Activated CD4-positive, alpha-beta T cell treated with anti-CD3 and anti-CD28 coated beads, Interleukin-2, amount 10 ng/mL, durations not matched to agents 24 days and 14 days (primary cell): ENCODE measurements at places on chromosomes 6 and 20. TPM values are rescaled to one million over a fixed set of nuclear protein-coding genes. Genes with fewer than 3 reads are reported as not detected.

GRCh38 chr20:38751360-38751976 is 3.2 kb downstream of the ACTR5 start:
- peak; percentile 79 for DNase-seq
- H3K4me1 ChIP-seq, result peaks cover 26% of the 10 kb centered on the region
- no peak overlapping the region for H3K4me3 ChIP-seq
- H3K27ac ChIP-seq, result no peak overlapping the region
- peaks cover 3% of the 10 kb centered on the region for H3K27me3 ChIP-seq

GRCh38 chr6:13709689-13710551 is 1.7 kb downstream of the RANBP9 start:
- peaks cover 10% of the 10 kb centered on the region for H3K36me3 ChIP-seq
- H3K4me3 ChIP-seq, result peak overlapping the region; percentile 93
- H3K4me1 ChIP-seq, result peaks cover 33% of the 10 kb centered on the region
- DNase-seq, result peak; percentile 73
- H3K27me3 ChIP-seq, result no peaks in the 10 kb centered on the region

DNA sequence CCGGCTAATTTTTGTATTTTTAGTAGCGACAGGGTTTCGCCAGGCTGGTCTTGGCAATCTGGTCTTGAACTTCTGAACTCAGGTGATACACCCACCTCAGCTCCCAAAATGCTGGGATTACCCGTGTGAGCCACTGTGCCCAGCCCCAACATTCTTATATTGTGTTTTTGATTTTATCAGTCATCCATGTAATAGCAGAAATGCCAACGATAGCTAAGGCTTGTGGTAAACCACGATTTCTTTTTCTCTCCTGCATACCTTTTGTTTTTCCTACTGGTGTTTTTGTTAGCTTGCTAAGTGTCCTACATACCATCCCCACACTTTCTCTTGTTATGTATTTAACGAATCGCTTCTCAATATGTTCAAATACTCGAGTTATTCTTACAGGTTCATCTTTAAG is 12.1 kb downstream of the PHACTR2 start:
- H3K4me1 ChIP-seq, result peaks cover 27% of the 10 kb centered on the region
- H3K27ac ChIP-seq, result no peak overlapping the region
- H3K4me3 ChIP-seq, result no peak overlapping the region
- DNase-seq, result no peak

- no peak for DNase-seq
- peaks cover 47% of the 10 kb centered on the region for H3K36me3 ChIP-seq
- H3K4me3 ChIP-seq, result no peak overlapping the region
- H3K27me3 ChIP-seq, result no peaks in the 10 kb centered on the region
- peaks cover 4% of the 10 kb centered on the region for H3K4me1 ChIP-seq
Observed at GRCh38 chr6:122422614-122423267, 23.3 kb downstream of the HSF2 start.

DNA sequence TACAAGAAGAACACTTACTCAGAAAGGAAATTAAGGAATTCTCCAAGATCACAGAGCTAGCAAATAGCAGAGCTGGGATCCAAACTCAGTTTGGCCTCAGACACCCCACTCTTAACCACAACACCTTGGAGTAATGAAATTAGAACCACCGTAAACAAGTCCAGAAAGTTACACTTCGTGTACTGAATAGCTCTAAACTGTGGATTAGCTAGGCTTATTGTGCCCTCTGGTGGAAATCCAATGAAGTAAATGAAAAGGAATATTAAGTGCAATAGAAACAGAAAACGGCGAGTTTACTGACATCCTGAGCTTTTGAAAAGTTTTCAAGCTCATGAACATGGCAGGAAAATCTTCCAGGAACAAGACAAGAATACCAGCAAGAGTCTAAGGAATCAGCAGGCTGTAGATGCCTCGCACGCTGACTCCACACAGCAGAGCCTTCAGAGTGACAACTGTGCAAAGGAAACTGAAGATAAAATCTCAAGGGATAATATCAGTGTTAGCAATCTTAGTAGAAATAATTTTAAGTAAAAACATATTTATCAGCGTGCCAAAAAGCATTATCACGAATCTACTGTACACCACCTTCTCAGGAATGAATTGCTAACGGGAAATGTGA is 34.6 kb downstream of the FBXO5 start:
- H3K27me3 ChIP-seq, result peaks cover 31% of the 10 kb centered on the region
- no peak overlapping the region for H3K4me3 ChIP-seq
- H3K36me3 ChIP-seq, result no peaks in the 10 kb centered on the region
- DNase-seq, result peak; percentile 65

DNA sequence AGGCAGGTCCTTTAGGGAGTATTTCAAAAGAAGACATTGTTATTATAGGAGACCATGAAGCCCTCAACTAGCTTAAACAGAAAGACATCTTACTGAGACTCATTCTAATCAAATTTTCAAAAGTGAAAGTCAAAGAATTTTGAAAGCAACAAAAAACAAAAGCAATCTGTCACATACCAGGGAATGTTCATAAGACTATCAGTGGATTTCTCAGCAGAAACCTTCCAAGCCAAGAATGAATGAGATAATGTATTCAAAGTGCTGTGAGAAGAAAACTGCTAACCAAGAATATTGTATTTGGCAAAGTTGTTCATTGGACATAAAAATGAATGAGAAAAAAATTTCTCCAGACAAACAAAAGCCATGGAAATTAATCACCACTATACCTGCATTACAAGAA is 48.2 kb upstream of the FUT9 start:
- H3K36me3 ChIP-seq, result no peaks in the 10 kb centered on the region
- no peak overlapping the region for H3K27ac ChIP-seq
- H3K4me3 ChIP-seq, result no peak overlapping the region
- H3K27me3 ChIP-seq, result no peaks in the 10 kb centered on the region
- no peak for DNase-seq
- H3K4me1 ChIP-seq, result no peaks in the 10 kb centered on the region

GRCh38 chr6:169282043-169282442 is 28.4 kb upstream of the THBS2 start:
- no peak overlapping the region for H3K27ac ChIP-seq
- DNase-seq, result peak; percentile 19
- H3K27me3 ChIP-seq, result no peaks in the 10 kb centered on the region
- no peaks in the 10 kb centered on the region for H3K36me3 ChIP-seq

- no peak overlapping the region for H3K4me3 ChIP-seq
- no peak overlapping the region for H3K27ac ChIP-seq
- DNase-seq, result no peak
- H3K4me1 ChIP-seq, result no peaks in the 10 kb centered on the region
- no peaks in the 10 kb centered on the region for H3K36me3 ChIP-seq
- H3K27me3 ChIP-seq, result no peaks in the 10 kb centered on the region
Observed at GRCh38 chr6:53154071-53154470, 5.4 kb upstream of the GCM1 start.

- no peak overlapping the region for H3K4me3 ChIP-seq
- H3K27ac ChIP-seq, result no peak overlapping the region
- no peaks in the 10 kb centered on the region for H3K27me3 ChIP-seq
- peaks cover 2% of the 10 kb centered on the region for H3K4me1 ChIP-seq
- H3K36me3 ChIP-seq, result no peaks in the 10 kb centered on the region
Observed at GRCh38 chr6:141848029-141848890, 284.5 kb upstream of the GJE1 start.

- H3K4me1 ChIP-seq, result no peaks in the 10 kb centered on the region
- no peak overlapping the region for H3K27ac ChIP-seq
- peaks cover 7% of the 10 kb centered on the region for H3K27me3 ChIP-seq
- DNase-seq, result no peak
Observed at GRCh38 chr6:79570129-79571029, 33.1 kb upstream of the LCA5 start.

- peaks cover 13% of the 10 kb centered on the region for H3K4me1 ChIP-seq
- H3K27ac ChIP-seq, result no peak overlapping the region
- H3K27me3 ChIP-seq, result no peaks in the 10 kb centered on the region
- no peaks in the 10 kb centered on the region for H3K36me3 ChIP-seq
- DNase-seq, result no peak
Observed at GRCh38 chr6:166589337-166589731, 2.9 kb upstream of the RAMACL start.

GRCh38 chr20:4401601-4402000 is 320.1 kb upstream of the PRND start:
- no peaks in the 10 kb centered on the region for H3K36me3 ChIP-seq
- peaks cover 36% of the 10 kb centered on the region for H3K27me3 ChIP-seq

DNA sequence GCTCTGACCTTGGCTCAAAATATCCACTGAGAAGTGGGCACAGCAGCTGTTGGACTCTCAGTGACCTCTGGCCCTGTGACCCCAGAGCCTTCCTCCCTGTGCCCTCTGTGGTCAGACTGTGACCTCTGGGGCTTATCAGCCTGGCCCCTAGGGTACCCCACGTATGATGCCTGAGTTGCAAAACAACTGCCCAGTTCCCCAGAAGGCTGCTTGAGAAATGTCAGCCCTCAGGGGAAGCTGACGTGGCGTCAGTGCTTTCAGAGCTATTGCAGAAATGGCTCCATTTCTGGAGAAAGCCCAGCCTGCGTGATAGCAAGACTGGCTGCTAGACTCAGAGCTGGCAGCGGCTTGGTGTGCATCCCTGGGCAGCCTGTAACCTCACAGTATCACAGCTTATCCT is 31.5 kb upstream of the TGM2 start:
- H3K27me3 ChIP-seq, result peaks cover 4% of the 10 kb centered on the region
- H3K4me1 ChIP-seq, result no peaks in the 10 kb centered on the region
- no peak overlapping the region for H3K4me3 ChIP-seq
- no peak for DNase-seq
- no peak overlapping the region for H3K27ac ChIP-seq

DNA sequence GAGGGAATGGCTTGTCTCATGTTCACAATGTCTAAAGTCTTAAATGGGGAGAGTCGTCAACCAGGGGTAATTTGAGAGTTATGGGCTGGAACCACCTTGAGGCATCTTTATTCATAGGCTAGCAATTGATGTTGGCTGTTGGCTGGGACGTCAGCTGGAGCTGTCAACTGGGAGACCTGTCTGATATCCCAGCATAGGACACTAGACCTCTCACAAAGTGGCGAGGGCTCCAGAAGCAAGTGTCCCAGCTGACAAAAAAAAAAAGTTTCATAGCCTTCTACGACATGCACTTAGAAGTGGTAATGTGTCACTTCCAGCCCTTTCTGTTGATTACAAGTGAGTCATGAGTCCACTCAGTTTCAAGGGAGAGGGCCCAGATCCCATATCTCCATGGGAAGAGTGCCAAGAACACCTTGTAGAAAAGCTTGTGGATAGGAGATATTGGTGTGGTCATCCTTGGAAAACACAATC is 278.0 kb downstream of the ESR1 start:
- DNase-seq, result no peak
- no peaks in the 10 kb centered on the region for H3K36me3 ChIP-seq
- H3K4me1 ChIP-seq, result no peaks in the 10 kb centered on the region
- peaks cover 2% of the 10 kb centered on the region for H3K27me3 ChIP-seq
- no peak overlapping the region for H3K4me3 ChIP-seq

DNA sequence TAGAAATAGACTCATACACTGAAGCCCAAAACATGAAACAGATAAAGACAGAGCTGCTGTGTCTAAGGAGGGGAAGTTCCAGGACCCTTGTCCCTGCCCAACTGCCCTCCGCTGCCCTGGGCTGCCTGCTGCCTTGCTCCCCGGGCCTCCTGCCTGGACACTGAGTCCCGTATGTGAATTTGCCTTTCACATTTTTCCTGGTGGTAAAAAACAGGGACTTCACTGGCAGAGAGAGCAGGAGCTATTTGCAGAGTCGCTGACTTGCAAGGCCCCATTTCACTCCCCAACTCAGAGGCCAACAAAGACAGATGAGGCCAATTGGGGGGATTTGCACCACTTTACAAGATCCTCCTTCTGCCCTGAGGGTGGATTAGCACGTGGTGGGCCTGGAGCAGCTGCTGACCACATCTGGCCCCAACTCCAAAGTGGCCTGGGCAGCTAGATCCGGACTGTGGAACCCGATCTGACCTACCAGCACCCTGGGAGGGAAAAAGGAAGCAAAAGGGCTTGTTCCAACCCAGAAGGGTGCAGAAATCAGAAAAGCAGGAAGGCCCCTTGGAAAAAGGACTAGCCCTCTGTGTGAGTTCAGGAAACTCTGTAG is 61.4 kb downstream of the NOL4L start:
- no peak for DNase-seq
- no peaks in the 10 kb centered on the region for H3K27me3 ChIP-seq

DNA sequence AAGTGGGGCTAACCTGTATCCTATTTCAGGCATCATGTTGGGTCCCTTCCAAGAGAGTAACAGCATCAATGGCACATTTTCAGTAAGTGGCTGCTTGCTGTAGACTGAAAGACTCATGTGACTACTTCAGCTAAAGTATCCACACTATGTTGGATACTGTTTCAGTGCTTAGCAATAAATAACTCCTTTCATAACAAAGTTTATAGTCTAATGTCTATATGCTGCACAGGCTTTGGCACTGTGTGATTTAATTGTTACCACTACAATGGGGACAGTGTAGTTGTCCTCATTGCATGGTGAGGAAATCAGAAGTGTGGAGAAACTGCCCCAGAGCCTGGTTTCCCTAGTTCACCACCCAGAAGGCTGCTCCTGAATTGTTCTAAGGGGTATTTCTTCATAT is 318.0 kb upstream of the PTCHD4 start:
- H3K4me1 ChIP-seq, result no peaks in the 10 kb centered on the region
- H3K36me3 ChIP-seq, result no peaks in the 10 kb centered on the region
- no peak overlapping the region for H3K4me3 ChIP-seq

DNA sequence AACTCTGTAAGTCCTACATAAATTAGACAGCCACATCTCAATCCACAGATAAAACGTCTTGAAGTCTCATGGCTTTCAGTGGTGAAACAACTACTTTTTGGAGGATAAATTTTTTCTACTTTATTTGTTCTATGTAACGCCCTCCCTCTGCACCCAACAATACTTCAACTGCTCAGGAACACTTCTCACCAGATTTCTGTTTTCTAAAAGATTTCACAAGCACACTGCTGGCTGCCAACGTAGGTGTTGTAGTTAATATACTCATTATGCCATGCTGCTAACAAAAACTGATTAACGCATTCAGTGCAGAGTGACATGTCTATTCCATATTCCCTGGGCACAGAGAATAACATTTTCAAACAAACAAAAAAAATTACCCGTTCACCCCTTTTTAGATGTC is 10.2 kb downstream of the USP49 start:
- no peaks in the 10 kb centered on the region for H3K36me3 ChIP-seq
- no peak for DNase-seq
- no peaks in the 10 kb centered on the region for H3K27me3 ChIP-seq
- no peak overlapping the region for H3K27ac ChIP-seq

DNA sequence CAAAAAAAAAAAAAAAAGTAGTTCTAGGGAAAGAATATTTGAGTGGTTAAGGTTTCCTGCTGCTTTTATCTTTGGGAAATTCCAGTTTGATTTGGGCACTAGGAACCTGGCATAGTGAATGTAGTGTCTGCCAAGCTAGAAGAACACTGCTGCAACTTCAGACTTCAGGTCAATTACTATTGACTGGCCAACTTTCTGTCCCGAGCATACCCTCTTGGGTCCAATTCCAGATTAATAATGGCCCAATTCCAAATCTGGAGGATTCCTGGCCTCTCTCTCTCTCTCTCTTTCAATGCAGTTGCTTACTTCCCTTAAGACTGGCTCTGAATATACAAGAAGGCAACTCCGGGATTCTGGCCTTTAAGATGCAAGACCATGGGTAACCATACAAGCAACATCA is 74.9 kb downstream of the ANKEF1 start:
- H3K27ac ChIP-seq, result no peak overlapping the region
- no peaks in the 10 kb centered on the region for H3K36me3 ChIP-seq
- no peak for DNase-seq
- H3K27me3 ChIP-seq, result peaks cover 3% of the 10 kb centered on the region
- H3K4me3 ChIP-seq, result no peak overlapping the region

CLPSL2 gene
- total RNA-seq, result not detected in 2 replicates

PTP4A1 gene
- total RNA-seq, result 71.3 and 71.9 TPM in 2 replicates

FOXC1 gene
- 0.07 TPM in 2 replicates for total RNA-seq

USP49 gene
- total RNA-seq, result 5.8 and 6.3 TPM in 2 replicates

CALHM6 gene
- 24.8 and 30.7 TPM in 2 replicates for total RNA-seq

SLC22A16 gene
- not detected in 2 replicates for total RNA-seq

PCSK2 gene
- total RNA-seq, result not detected in 2 replicates

MACROD2 gene
- total RNA-seq, result not detected in 2 replicates

PCK1 gene
- not detected in 2 replicates for total RNA-seq

CCM2L gene
- total RNA-seq, result not detected in 2 replicates

NKX2-4 gene
- total RNA-seq, result not detected in 2 replicates
